ENCODE measurements at places on chromosomes 6 and 20.

- DNase-seq, result peak; percentile 34
Observed at GRCh38 chr6:788058-788457, 95.1 kb upstream of the EXOC2 start.

DNA sequence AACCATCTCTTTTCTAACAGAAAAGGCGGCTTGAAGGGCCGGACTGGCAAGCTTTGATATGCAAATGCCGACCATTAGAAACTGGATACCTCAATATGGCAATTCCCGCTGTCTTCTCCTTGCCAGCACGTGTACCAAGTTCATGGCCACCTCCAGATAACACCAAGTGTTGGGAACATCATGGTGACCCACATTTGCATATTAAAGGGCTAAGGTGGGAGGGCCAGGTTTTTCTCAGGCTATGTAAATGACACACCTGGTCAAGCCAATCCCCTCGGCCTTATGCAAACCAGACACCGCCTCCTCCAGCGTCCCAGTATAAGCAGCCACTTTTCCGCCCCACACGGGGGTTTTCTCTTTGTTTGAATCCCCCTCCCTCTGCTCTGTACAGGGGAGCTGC lies 110.7 kb downstream of the DACT2 start:
- DNase-seq, result no peak

DNA sequence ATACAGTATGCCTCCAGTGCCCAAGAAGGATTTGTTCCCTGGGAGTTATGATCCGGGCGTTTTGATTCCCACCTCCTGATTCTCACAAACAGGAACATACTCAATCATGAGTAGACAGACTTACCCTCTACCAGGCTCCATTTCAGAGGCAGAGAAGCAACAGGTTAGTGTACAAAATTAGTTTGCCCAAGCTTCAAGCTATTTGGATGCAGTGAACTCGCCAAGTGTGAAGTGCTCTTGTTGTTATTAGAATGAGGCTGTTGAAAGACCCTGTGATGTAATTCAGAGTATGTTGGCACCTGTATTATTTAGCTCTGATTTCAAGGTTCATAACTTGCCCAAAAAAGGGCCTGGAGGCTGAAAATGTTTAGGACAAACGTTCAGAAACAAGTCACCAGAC lies 247.0 kb downstream of the PHACTR1 start:
- no peak for DNase-seq

DNA sequence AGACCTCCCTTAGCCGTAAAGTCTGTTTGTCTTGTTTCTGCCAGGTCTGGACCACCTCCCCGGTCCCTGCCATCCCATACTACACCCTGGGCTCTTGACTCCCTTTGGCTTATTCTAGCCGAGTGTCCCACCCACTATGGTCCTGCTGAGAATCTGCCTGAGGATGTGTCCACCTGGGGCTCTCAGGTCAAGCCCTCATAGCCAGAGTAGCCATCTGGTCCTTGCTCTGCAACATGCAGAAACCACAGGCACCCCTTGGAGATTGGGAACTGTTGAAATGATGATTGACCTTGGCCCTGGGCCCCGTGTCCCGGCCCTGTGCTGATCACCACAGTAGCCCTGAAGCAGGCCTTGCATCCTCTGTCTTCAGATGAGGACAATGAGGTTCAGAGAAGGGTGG lies 44.0 kb downstream of the VSTM2L start:
- DNase-seq, result no peak

GRCh38 chr20:46688151-46689081 lies 828 bp downstream of the TP53RK start:
- no peak for DNase-seq

GRCh38 chr6:98308564-98308963 lies 525.8 kb upstream of the POU3F2 start:
- no peak for DNase-seq

- no peak for DNase-seq
Observed at GRCh38 chr20:15584507-15584906, 988.7 kb downstream of the KIF16B start.

GRCh38 chr6:169051371-169051770 lies 202.3 kb downstream of the THBS2 start:
- no peak for DNase-seq

- no peak for DNase-seq
Observed at GRCh38 chr6:119079283-119079809, 882 bp upstream of the FAM184A start.

GRCh38 chr6:117264369-117264691 lies 1.0 kb upstream of the VGLL2 start:
- DNase-seq, result no peak

Measured in DND-41 (cell line).